ENCODE measurements at places on chromosomes 12 and 14. TPM values are rescaled to one million over a fixed set of nuclear protein-coding genes. Genes with fewer than 3 reads are reported as not detected.

DNA sequence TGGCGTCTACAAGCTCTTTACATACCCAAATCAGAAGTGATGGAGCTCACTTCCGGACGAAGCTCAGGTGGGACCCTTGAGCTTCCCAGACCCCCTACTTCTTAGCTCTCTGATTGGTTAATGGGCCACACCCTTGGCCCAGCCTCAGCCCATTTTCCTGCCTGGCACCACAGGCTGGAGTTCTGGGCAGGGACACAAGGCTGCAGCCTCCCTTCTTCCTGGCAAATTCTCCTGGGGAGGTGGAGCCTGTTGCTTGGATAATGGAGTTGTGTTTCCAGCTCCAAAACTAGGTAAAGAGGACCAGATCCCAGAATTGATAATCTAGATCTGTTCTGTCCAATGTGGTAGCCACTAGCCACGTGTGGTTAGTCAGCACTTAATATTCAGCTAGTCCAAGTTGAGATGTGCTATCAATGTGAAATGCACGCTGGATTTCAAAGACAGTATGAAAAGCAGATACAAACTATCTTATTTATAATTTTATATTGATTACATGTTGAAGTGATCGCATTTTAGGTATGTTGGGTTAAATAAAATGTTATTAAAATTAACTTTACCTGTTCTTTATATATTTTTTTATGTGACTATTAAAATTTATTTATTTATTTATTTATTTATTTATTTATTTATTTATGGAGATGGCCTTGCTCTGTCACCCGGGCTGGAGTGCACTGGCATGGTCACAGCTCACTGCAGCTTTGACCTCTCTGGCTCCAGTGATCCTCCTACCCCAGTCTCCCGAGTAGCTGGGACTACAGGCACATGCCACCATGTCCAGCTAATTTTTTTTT, 12.6 kb upstream of the FAIM2 start:
- DNase-seq, result no peak

TCTN2 gene
- polyA plus RNA-seq, result 26.7 TPM

DNA sequence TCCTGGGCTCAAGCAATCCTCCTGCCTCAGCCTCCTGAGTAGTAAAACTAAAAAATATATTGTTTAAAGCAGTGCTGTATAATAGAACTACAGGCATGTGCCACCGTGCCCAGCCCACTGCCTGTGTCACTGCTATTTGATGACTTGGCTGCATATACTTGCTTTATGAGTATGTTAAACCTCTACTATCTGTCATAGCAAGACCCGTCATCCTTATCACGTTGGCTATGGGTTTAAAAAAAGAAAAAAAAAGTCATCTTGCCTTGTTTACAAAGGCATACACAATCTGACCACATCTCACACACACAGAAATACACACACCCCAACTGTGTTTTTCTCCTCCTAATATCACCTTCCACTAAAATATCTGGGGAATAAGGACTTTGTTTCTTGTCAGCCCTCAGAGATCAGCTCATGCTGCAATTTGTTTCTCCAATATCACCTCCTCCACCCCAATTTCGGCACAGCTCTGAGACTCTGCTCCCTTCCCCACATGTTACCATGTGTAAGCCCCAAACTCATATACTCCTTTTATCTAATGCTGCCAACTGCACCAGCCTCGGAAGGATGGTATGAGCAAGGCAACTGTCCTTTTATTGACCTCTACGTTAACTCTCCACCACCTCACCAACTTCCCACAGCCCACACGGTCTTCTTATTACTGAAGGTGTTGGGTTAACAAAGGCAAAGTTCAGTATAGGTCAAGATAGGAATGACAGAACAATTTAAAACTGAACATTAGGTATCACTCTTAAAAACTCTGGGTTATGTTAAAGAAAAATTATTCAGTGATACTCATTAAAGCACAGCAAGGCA, 802 bp upstream of the TMPRSS12 start:
- no peak for DNase-seq

IL25 gene
- not detected for polyA plus RNA-seq

DNA sequence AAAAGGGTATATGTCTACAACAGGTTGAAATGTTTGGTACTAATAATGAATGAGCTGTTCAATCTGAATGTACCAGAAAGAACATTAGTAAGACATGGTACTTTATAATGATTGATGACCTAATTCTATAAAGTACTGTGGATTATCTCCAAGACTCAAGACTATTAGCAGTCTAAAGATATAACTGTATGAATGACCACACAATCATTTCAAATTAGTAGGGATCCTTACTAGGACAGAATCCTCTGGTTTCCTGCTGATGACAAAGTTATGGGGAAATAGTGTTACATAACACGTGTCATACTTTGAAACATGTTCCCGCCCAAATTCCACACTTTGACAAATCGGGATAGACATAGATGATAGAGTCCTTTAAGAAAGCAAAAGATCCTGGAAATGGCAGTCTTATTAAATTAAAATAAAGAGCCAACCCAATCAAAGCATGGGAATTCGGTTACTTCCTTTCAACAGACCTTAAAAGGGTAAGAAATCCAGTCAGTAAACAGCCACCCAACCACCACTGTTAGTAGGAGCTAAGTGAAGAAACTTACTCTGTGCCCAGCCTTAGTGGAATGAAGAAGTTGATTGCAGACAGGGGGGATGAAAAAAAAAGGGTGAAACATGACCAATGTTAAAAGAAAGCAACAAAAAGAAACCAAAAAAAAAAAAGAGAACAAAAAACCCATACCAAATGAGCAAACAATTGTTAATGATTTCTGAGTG, 2.8 kb downstream of the VPS29 start:
- no peak for DNase-seq

SMIM41 gene
- polyA plus RNA-seq, result 0.73 TPM

KRT6C gene
- polyA plus RNA-seq, result not detected

DNA sequence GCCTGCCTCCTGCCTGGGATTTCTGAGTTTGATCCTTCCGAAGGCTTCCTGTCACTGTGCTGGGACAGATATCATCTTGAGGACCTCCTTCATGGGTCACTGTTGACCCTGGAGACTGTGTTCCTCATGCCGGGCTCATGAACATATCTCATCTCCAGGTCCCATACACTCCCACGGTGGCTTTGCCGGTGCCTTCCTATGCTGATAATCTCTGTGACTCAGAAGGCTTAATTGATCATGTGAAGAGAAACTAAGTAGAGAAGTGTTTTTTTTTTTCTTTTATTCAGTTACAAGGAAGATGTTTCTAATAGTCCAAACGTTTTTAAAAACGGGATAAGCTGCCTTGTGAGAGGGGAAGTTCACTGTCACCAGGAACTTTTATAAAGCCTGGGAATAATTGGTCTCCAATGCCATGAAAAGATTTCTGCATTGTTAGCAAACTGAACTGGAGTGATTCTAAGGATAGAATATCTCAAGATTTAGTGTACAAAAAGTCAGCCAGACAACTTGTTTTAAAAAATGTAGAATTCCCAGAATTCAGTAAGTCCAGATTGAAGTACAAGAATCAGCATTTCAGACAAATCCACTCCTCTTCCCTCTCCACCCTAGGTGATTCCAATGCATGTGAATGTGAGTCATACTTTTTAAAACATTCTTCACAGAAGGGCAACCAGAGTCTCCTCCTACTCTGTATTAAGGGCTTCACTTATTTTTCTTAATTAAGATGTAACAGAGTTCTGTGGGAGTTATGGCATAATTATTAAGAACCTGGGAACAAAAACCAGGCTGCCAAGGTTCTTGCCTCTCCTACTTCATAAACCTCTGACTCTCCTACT, 139.8 kb upstream of the LGR5 start:
- DNase-seq, result no peak

CLEC6A gene
- polyA plus RNA-seq, result 0.11 TPM

DNA sequence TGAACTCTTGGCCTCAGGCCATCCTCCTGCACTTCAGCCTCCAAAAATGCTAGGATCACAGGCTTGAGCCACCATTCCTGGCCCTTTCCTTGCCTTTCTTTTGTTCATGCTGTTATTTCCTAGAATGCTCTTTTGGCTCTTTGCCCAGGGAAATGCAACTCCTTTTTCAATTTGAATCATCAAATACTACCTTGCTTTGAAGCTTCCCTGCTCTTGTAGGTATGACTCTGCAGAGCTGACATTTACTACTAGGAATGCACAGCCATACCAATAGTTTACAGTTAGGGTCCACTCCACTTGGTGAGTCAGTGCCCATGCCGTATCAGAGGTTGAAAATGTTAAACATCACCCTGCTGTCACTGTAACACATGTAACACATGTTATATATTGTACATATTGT, 107.0 kb upstream of the CRY1 start:
- no peak for DNase-seq

DNA sequence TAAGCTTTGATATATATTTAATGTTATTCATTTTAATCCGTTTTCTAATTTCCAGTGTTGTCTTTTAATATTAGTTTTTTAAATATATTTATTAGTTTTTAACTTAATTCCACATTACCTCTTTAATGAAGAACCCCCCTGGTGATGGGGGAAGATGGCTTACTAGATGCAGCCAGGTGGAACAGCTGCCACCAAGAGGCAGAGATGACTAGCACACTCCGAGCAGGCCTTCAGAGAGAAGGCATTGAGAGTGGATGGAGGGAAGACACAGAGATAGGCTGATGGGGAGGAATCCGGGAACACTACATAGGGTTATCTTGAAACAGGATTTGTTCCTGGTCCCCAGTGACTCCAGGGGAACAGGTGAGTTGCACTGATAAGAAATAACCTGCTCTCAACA, 771.6 kb downstream of the LRFN5 start:
- no peak for DNase-seq

DNA sequence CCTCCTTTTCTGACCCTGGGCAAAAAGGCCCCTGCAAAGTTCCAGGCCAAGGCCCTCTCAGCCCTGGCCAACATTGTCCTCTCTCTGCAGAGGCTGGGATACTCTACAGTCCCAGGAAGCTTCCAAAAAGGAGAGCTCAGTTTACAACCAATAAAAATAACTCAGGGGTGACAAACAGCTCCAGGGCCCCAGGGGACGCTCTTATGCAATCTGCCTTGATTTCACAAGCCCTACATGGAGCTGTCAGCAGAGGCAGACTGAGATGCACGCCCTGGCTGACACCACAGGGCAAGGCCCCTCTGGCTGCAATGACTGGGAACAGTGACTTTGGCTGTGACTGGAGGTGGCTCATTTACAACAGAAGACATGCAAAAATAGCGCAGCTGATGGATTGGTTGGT, 129.0 kb upstream of the MED13L start:
- DNase-seq, result no peak

KLRC3 gene
- polyA plus RNA-seq, result not detected

- DNase-seq, result no peak
These were observed 117.6 kb downstream of the SUDS3 start for GRCh38 chr12:118493962-118494361.

CINP gene
- polyA plus RNA-seq, result 41.9 TPM

GRCh38 chr12:13250416-13250815, 53.9 kb downstream of the EMP1 start:
- no peak for DNase-seq

KCNK13 gene
- polyA plus RNA-seq, result 0.17 TPM

GRIP1 gene
- polyA plus RNA-seq, result 26.7 TPM

DNA sequence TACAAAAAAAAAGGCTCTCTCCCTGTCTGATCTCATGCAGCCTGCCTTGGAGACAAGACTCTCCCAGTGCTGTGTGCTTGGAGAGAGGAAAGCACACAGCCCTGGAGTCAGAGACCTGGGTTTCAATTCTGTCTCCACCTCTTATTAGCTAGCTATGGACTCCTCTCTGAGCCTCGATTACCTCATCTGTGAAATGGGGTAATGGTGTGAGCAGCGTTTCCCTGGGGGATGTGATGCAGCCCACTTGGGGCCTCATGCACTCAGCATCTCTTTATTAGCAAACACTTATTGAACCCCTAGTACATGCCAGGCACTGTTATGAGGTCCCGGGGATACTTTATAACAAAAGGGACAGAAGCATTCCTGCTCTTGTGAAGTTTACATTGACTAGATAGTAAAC, 12.5 kb downstream of the SDS start:
- no peak for DNase-seq

DNA sequence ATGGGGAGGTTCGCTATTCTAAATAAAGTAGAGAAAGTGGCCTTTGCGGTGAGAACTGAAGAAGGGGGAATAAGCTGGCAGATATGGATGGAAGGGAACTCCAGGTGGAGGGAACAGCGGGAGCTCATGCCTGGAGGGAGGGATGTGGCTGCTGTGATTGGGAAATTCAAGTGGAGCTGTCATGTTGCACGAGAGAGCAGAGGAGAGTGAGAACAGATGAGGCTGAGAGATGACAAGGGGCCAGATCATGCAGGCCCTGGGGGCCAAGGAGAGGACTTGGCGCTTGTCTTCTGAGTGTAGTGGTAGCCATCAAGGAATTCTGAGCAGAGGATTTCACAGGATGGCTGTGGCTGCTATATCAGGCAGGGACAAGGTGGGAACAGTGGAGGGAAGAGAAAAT, 35.0 kb downstream of the TGFB3 start:
- DNase-seq, result no peak
